Stimulated activated CD4-positive, alpha-beta T cell treated with anti-CD3 and anti-CD28 coated beads, Interleukin-4, amount 100 ng/mL, for 4 hours (primary cell): ENCODE measurements at places on chromosomes 11 and 22.

GRCh38 chr11:69361466-69361865, 67.5 kb downstream of the MYEOV start:
- DNase-seq = no peak

GRCh38 chr22:24326266-24326665, 55.6 kb downstream of the SPECC1L start:
- DNase-seq = no peak

GRCh38 chr11:100640646-100641045, 46.4 kb upstream of the ARHGAP42 start:
- no peak for DNase-seq

DNA sequence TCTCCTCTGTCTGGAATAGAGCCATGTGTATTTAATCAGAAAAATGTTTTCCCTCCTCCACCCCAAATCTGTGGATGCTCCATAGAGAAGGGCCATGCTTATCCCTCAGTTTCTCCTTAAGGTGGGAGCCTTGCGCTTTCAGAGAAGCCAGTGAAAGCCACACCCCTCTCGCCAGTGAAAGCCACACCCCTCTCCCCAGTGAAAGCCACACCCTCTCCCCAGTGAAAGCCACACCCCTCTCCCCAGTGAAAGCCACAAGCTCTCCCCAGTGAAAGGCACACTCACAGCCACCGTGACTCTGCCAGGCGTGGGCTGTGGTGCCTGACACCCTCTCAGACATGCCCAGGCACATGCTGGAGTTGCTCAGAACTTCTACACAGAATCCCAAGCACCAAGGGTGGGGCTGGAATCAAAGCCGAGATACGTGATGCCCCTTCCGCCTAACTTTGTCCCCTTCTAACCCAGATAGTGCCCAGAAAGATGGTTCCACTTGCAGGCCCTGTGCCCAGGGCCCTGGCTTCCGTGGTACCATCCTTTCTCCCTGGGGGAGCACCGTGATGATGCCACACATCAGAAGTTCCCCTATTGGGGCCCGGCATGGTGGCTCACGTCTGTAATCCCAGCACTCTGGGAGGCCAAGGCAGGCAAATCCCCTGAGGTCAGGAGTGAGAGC, 16.5 kb upstream of the PRR5 start:
- DNase-seq = peak; percentile 72

- DNase-seq = peak; percentile 96
Observed at GRCh38 chr22:38700789-38701628, at the start of gene JOSD1. Gene JOSD1, minus strand, starts transcription at chr22:38700943. Its CDS starts 956 bp downstream, at chr22:38699987.

DNA sequence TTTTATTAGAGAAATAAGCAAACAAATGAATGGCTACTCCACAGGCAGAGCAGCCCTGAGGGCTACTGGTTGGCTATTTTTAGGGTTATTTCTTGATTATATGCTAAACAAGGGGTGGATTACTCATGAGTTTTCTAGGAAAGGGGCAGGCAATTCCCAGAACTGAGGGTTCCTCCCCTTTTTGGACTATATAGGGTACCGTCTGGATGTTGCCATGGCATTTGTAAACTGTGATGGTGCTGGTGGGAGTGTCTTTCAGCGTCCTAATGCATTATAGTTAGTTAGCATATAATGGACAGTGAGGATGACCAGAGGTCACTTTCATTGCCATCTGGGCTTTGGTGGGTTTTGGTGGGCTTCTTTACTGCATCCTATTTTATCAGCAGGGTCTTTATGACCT, 19.2 kb downstream of the SLC22A6 start:
- no peak for DNase-seq

DNA sequence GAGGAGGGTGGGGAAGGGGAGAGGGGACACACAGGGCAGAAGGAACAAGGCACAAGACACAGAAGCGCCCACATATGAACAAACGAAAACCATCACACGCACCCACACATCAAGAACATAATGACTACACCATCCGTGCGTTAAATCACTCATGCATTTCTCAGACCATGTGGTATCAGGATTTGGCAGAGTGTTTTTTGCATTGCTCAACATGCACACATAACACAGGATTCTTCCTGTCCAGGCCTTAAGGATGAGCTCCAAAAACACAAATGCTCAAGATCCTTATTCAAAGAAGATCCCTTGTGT, 309.5 kb downstream of the CADM1 start:
- no peak for DNase-seq
